BJ (cell line): ENCODE measurements at places on chromosomes 1 and 21. TPM values are rescaled to one million over a fixed set of nuclear protein-coding genes. Genes with fewer than 3 reads are reported as not detected.

- peak; percentile 55 for DNase-seq
These were observed 11.1 kb downstream of the ATP6V1G3 start for GRCh38 chr1:198529414-198529813.

Gene KLHDC9
- 3.9 and 5.8 TPM in 2 replicates for polyA plus RNA-seq

Gene MAP1LC3C
- 0.10 and 0.23 TPM in 2 replicates for polyA plus RNA-seq

Gene DYNLT5
- 0.52 and 1.1 TPM in 2 replicates for polyA plus RNA-seq

- DNase-seq: peak; percentile 78
These were observed 80.7 kb downstream of the NID1 start for GRCh38 chr1:235984041-235984825.

DNA sequence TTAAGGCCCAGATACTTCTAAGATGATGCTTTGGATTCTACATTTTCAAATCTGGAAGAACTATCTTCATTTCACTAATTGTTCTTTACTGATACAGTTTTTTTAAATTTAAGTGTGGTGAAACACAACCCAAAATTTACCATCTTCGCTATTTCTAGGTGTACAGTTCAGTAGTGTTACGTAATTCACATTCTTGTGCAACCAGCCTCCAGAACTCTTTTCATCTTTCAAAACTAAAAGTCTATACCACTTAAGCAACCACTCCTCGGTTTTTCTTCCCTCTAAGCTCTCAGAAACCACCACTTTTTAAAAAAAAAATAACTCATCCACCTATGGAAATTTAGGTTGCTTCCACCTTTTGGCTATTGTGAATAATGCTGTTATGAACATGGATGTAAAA lies 220.7 kb downstream of the PDE4B start:
- DNase-seq: no peak

Gene SPATA45
- polyA plus RNA-seq: not detected in 2 replicates

- peak; percentile 37 for DNase-seq
These were observed 62.8 kb upstream of the USP25 start for GRCh38 chr21:15667010-15667409.

DNA sequence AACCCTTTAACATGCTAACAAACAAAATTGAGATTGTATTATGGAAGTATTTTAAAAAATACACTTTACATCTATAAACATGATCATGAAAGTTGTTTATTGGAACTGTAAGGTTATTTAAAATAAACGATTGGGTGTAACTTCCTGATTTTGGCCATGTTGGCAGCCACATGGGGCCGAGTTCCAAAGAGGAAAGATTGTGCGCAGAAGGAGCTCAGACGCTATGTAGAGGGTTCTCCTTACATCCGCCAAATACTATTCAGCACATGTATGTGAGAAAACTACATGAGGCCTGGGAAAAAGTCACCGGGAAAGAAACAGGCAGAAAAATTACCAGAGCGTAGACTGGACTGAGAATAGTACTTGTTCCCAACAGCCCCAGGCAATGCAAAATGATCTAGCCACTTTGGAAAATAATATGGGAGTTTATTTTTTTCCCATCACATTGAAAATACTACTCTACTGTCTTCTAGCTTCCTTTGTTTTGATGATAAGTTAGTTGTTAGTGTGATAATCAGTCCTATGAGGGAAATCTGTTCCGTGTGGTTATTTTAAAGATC lies 35.7 kb upstream of the B3GALT2 start:
- DNase-seq: no peak

DNA sequence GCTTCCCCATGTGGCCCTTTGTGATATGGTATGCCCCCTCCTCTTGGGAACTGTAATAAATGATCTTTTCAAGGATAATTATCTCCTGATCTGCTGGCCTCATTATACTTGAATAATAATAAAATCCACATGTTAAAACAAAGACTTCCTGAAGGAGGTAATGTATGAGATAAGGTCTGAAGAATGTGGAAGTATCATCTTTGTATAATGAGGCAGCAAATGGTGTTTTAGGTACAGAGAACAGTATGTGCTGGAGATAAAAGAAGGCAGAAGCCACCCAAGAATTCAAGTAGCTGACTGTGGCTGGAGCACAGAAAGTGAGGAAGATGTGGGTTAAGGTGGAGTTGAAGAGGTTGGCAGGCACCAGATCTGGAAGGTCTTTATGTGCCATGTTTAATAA lies 12.8 kb upstream of the COG2 start:
- DNase-seq: no peak

Gene LENEP
- polyA plus RNA-seq: not detected in 2 replicates
